ENCODE measurements at places on chromosomes 12 and 14. TPM values are rescaled to one million over a fixed set of nuclear protein-coding genes. Genes with fewer than 3 reads are reported as not detected.

GRCh38 chr14:102389246-102389645 is 26.5 kb downstream of the TECPR2 start:
- DNase-seq: no peak

The RAD9B gene
- 2.2 TPM for total RNA-seq

The ABHD12B gene
- total RNA-seq: not detected

DNA sequence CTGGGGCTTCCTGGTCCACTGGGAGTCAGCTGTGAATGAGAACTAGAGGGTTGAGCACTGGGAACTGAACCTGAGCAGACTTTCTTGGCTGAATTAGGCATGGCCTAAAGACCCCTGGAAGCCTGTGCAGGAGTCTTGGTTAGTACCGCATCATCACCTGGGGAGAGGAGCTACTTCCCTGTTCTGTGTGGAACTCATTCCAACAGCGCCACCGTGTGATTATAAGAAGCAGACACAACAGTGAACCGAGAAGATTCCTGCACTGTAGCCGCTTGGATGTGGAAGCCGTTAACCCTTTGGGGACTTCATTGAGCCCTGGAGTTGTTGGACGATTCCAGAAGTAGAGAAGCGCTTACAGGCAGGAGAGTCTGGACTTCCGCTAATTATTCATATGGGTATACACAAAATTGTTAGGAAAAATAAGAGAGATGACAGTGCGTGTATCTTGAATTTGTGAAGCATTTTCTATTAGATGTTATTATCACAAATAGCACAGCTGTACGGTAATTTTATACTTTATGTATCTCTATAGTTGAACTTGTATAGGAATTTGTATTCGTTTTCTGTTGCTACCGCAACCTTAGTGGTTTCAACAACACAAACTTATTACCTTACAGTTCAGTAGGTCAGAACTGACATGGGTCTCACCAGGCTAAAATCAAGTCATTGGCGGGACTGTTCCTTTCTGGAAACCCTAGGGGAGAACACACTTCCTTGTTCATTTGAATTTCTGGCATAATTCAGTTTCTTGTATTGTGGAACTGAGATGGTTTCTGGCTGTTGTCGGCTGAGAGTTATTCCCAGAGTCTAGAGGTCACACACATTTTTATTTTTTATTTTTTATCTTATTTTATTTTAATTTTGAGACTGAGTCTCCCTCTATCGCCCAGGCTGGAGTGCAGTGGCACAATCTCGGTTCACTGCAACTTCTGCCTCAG is 100.7 kb downstream of the C2CD5 start:
- DNase-seq: peak; percentile 51

The RPL10L gene
- total RNA-seq: not detected

The BMAL2 gene
- total RNA-seq: 18.1 TPM

The ZNF10 gene
- 16.2 TPM for total RNA-seq

- DNase-seq: peak; percentile 71
Measured at GRCh38 chr14:103518422-103519042, 4.1 kb downstream of the CKB start.

DNA sequence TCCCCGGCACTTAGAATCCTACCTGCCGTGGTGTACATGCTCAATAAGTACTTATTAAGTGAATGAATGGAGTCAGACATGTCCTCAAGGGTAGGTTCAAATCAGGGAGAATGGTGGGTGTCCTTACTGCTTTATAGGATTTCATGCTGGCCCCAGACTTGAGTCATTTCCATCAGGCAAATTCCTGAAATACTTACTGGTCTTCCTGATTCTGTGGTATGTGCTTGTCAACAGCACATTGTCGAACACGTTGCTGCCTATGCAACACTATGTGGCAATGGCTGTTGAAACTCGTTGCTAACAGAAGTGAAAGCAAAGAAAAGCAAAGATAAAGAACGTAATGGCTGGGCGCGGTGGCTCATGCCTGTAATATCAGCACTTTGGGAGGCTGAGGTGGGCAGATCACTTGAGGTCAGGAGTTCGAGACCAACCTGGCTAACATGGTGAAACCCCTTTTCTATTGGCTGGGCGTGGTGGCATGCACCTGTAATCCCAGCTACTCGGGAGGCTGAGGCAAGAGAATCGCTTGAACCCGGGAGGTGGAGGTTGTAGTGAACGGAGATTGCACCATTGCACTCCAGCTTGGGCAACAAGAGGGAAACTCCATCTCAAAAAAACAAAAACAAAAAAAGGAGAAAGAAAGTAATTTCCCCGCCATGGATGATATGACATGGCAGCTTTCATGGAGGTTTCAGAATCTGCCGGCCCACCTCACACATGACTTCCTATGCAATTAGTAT is 214.9 kb downstream of the ZFP36L1 start:
- no peak for DNase-seq

GRCh38 chr12:40565029-40565633 is 127.1 kb upstream of the CNTN1 start:
- DNase-seq: no peak

DNA sequence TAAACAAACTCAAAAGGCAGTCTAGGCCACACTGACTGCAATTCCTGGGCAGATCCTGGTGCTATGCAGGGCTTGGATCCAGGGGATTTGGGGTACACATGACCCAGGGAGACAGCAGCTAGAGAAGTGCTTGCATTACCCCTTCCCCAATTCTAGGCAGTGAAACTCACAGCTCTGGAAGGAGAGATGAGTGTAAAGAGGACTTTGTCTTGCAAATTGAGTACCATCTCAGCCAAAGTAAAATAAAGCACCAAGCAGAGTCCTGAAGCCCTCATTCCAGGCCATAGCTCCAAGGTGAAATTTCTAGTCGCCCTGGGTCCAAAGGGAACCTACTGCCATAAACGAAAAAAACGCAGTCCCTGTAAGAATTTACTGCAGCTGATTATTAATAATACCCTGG is 644.9 kb upstream of the FLRT2 start:
- DNase-seq: no peak

GRCh38 chr14:77241955-77242354 is 29.1 kb downstream of the NGB start:
- no peak for DNase-seq

DNA sequence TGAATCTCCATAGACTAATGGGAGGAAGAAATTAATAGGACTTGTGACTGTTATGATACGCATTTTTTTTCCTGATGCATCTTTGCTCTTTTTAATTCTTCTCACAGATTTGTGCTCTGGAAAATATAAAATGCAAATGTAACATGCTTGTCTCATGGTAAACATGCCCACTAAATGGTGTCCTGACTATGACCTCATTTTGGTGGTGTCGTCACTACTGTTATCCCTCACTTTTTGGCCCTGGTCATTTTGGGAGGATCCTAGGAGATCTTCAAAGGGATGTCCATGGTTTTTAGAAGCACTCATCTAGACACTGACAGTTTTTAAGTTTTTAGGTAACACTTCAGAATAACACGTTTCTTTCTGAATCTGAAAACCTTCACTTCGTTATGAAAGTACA is 790.8 kb upstream of the FBXO33 start:
- no peak for DNase-seq

- peak; percentile 41 for DNase-seq
Measured at GRCh38 chr12:6824901-6825381, 3.3 kb upstream of the P3H3 start.

The CCDC60 gene
- not detected for total RNA-seq

The G2E3 gene
- 18.3 TPM for total RNA-seq

The OAS2 gene
- 12.6 TPM for total RNA-seq

GRCh38 chr12:86249851-86250250 is 6.3 kb downstream of the MGAT4C start:
- DNase-seq: no peak

The BICDL1 gene
- 1.7 TPM for total RNA-seq

DNA sequence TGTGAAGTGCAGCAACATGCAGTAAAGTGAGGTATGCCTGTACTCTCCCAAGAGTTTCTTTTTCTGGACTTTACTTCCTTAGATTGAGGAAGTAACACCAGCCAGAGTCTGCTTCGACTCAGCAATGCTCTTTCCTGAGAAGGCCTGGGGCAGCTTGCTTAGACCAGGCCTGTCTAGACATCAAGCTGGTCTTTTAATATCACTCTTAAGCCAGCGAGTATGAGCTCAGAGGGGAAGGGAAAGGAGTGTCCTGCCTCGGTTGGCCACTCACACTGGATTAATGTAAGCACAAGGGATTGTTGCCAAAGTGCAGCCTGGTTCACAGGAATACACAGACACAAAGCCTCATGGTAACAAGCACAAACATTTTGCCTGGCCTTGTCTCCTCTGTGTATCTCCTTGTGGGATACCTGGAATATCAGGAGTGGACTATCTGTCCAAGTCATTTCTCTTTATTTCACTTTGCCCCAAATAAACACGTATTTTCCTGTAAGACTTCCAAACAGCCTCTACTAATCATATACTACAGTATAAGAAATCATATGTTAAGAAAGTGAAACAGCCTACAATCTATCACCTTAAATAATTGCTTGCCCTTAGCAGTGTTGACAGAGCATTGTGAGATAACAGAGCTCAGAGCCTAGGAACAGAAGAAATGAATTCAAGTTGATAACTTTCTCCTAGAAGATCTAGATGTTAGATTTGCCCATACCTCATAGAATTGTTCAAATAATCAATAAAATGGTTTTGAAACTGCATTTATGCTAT is 121.2 kb upstream of the DAAM1 start:
- no peak for DNase-seq

DNA sequence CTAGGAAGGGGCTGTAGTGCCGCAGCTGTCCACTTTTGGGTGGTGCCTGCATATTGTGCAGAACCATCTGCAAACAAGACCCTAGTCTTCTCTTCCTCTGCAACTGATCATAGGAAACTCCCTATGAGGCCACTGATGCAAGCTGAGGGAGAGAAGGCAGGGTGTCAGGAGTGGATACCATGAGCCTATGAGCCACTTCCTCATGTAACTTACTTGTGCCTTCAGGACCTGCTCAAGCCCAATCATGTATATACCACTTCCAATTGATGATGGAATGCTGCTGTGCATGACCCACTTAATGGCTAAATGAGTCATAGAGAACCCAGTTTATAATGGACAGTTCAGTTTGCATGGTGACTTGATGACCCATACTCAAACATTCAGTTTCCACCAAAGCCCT is 107.9 kb downstream of the ALG10B start:
- DNase-seq: no peak

DNA sequence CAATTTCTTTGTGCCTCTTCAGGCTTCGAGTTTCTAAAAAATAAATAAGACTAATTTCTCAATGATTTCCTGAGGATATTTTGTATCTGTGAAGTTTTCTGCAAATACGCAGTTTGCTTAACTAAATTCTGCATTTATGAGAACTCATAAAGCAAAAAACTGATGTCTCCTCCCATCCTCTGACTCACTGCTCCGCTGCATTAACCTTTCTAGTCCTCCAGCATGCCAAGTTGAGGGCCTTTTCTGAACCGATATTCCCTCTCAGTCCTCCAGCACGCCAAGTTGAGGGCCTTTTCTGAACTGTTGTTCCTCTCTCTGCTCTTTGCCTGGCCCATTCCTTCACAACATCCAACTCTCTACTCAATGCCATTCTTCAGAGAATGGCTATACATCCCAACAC is 3.2 kb downstream of the IPO8 start:
- DNase-seq: no peak

DNA sequence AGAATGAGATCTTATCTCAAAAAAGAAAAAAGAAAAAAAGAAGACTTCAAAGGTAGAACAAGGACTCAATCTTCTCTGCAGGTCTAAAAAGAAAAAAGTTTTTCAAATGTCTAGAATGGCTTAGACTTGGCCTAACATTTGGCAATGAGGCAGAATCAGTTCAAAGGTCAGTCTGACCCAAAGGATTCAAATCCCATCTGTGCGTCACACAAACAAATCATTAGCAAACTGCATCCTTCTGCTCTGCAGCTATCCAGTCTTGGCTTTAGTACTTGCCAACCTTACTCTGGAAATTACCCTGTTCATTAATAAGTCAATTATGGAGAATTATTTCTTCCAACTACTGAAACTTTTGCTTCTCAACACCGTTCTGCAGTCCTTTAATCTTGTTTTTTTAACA is 3.1 kb downstream of the YAF2 start:
- DNase-seq: no peak

- no peak for DNase-seq
Measured at GRCh38 chr12:132270969-132271754, 58.2 kb downstream of the GALNT9 start.

The KITLG gene
- total RNA-seq: 19.1 TPM

GRCh38 chr12:18864900-18865561 is 127.1 kb downstream of the CAPZA3 start:
- DNase-seq: no peak

- DNase-seq: no peak
Measured at GRCh38 chr12:53755893-53756292, 4.1 kb upstream of the CISTR start.

DNA sequence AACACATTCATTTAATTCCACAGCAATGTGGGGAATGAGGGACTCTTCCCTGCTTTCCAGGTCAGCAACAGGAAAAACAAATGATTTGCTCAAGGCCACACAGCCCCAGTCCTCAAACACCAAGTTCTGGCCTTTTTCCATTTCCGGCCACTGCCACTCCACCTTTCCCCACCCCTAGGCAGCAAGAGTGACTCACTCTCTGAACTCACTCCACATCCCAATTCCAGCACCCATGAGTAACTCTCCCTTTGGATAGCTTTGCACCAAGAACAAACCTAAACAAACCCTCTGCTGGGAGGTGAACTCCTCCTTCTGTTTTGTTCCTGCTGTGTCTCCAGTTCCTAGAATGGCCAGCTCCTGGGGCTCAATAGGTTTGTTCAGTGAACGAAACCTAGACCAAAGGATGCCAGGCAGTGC is 30.4 kb upstream of the PLEKHG6 start:
- peak; percentile 80 for DNase-seq

The RIPK3 gene
- 15.8 TPM for total RNA-seq

The TMPRSS12 gene
- total RNA-seq: not detected

The HOXC13 gene
- total RNA-seq: 0.32 TPM

The FBXO34 gene
- 22.2 TPM for total RNA-seq

- no peak for DNase-seq
Measured at GRCh38 chr14:63951021-63951420, 98.2 kb downstream of the SYNE2 start.

GRCh38 chr12:88111074-88111652 is 30.7 kb downstream of the CEP290 start:
- no peak for DNase-seq

DNA sequence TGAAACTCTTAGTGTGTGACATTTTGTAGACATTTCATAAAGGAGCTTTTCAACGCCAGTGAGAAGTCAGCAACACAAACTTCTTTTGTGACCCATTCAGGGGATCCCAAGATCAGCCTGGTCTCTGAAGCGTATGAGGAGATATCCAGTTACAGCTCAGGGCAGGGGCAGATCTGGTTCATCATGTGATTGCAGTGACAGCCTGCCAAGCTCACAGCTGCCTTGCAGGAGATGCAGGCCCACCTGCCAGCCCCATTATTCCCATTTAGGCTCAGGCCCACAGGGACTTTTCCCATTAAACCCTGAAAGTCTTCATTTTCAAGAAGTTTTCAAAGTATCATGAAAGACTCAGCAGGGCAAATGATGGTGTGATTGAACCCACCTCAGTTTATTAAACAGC is 38.3 kb downstream of the SRGAP1 start:
- no peak for DNase-seq

GRCh38 chr14:96479435-96480146 is 22.6 kb upstream of the PAPOLA start:
- DNase-seq: no peak
